ENCODE measurements at places on chromosomes 11 and 22.
A peak's percentile ranks its signal among the peaks of the same experiment; 100 is the strongest.

DNA sequence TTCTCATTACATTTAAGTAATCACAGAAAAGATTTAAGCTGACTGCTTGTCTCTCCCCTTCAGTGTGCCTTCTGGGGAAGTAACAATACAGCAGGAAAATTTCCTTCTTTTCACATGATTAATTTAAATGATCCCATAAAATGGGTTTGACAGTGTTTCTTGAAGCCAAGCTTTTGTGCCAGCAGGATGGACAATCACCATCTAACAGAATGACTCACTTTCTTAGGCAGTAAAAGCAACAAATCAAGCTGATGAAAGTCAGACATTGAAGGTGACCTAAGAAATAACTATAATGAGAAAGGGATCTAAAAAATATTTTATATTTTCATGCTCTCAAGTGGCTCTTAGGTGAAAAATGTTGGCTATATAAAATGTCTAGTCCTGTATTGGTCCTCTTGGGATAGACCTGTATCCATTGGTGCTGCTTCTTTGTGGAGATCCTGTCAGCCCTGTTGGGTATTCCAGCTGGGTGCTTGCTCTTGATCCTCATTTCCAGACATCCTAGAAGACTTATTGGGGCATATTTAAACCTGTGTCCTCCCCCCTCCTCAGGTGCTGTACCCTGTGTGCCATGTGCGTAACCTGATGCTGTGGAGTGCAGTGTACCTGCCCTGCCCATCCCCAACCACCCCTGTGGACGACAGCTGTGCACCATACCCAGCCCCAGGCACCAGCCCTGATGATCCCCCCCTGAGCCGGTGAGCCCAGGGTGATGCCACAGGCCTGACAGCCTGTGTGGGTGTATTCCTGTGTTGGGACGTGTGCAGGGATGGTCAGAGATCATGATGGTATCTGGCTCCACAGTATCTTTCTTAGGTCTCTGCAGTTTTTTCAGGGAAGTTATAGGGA, 62.7 kb upstream of the HORMAD2 start:
- DNase-seq = no peak

GRCh38 chr11:69828971-69829344, 9.7 kb upstream of the FGF3 start:
- no peak for DNase-seq

- no peak for DNase-seq
These were observed 10.3 kb downstream of the POLDIP3 start for GRCh38 chr22:42604403-42604802.

GRCh38 chr22:47008208-47008885, 245.9 kb downstream of the TBC1D22A start:
- DNase-seq = no peak

DNA sequence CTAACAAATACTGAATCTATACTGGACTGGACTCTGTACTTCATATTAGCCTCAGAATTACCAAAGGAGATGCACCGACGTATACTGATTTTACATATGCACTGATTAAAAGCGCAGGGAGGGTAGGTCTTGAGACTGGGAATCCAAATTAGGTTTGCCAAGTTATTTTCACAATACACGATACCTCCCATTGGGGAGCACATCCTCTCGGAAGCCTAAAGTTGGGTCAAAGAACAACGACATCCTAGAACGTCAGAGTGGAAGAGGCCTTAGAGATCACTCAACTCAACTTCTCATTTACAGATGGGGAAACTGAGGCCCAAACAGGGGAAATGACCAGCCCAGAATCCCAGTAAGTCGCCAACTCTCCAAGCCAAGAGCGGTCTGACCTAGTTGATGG, 626 bp downstream of the DNAL4 start:
- no peak for DNase-seq

DNA sequence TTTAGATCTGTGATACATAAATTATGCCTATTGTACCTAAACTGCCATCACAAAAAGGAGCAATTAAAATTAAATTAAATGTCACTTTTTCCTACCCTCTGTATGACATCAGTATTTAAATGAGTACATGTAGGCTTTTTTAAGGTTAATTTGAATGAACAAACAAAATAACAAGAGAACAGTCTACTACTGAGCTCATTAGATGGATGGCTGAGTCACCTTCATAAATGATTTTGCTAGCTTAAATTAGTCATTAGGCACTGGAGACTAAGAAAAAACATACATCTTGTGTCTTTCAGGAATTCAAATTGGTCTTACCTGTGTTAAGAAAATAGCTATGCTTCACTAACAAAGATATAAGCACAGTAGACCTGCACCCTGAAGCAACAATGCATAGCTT, 153.6 kb downstream of the RCN1 start:
- DNase-seq = no peak

GRCh38 chr11:103582351-103582909, 454.0 kb upstream of the DDI1 start:
- DNase-seq = no peak

DNA sequence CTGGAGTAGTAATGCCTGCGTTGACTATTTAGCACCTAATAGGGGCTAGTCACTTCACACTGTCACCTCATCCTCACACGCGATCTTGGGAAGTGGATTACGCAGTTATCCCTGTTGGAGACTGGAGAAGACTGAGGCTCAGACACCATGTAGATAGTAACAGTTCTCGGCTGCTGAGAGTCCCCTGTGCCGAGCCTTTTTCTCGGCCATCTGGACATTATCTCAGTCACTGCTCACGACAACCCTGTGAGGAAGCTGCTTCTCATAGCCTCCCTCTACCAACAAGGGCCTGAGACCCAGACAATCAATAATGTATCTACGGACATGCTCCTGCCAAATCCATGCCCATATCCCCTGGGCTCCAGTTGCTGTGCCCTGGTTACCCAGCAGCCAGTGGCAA, 25.9 kb downstream of the SCUBE1 start:
- DNase-seq = no peak

- no peak for DNase-seq
These were observed 25.8 kb downstream of the MRGPRD start for GRCh38 chr11:68954836-68955606.

DNA sequence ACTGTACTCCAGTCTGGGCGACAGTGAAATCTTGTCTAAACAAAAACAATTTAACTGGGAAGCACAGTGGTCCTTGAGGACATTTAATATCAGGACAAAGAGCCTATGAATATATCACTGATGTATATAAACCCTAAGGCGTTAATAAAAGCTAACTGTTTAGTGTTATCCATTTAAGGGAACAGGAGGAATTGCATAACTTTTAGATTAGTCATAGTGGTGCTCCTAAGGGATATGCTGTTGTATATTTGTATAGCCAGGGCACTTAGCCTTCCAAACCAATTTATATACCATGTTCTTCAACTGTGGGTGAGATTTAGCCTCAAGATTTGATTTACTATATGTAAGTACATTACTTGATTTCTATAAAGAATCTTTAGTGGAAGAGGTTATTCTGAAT, 3.0 kb upstream of the CHEK1 start:
- no peak for DNase-seq

DNA sequence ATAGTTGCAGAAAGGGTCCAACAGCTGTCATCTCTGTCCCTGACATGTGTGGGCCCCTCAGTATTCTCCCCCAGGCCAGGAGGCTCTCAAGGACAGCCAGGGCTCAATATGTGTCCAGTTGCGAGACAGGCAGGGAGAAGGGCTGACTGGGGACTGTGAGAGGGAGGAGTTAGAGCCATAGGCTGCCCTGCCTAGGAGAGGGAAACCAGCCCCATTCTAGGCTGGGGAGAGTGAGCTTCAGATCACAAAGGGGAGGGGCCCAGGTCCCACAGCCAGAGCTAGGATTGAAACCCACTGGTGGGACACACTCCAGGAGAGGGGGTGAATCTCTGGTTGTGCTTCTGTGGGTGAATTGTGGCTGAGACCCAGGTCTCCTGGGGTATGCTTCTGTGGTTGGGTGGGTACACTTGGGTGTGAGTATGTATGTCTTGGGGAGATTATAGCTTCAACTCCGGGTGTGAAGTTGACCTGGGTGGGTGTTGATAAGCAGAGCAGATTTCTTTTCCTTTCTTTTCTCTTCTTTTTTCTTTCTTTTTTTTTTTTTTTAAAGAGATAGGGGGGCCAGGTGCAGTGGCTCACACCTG, 2.1 kb upstream of the CARNS1 start:
- DNase-seq = no peak

DNA sequence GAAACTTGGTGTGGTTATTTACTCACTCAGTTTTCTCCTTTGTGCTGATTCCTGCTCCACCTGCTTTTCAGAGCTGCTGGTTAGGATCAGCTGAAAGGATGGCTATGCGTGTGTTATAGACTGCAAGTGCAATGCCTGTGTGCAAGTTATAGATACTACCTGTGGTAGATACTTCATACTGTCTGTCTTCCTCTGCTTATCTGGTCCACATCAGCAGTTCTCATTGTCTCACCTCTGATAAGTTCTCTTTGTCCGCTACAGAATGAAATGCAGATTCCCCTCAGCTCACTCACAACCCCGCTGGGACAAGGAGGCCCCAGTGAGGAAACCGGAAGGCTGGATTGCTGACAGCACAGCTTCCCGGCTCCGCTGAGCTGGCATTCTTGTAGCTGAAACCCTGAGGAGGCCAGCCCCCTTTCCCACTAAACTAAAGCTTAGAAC, 37.5 kb upstream of the LYVE1 start:
- no peak for DNase-seq

GRCh38 chr11:110338684-110339083, 42.3 kb upstream of the RDX start:
- no peak for DNase-seq

GRCh38 chr11:104049116-104049515, 12.7 kb downstream of the DDI1 start:
- DNase-seq = no peak

GRCh38 chr22:23248583-23248982, 68.3 kb downstream of the BCR start:
- DNase-seq = no peak

- no peak for DNase-seq
These were observed 5.8 kb upstream of the SEPTIN5 start for GRCh38 chr22:19708321-19709011.

DNA sequence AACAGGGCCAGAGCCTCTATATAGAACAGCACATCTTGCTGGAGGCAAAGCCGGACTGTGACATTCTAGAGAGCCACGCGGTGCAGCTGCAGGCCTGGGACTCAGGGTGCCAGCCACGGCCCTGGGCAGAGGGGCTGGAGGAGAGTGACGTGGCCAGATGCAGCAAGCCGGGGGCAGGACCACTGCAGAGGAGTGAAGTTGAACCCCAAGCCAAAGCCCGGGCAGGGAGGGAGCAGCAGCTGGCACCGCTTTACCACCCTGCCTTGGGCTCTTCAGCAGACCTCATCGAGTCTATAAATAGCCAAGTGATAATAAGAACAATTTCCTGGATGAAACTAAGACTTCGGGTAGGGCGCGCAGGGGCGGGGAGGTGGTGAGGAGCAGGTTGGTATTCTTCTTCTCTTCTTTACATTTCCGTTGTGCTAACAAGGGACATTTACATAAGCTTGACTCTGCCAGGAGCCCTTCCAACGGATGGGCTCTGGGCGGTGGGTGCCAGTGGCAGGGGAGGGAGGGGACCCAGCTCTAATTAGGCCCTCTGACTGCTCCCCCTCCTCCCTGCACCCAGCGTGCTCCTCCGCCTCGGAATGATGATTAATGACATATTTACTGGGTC, 110.2 kb downstream of the ST3GAL4 start:
- no peak for DNase-seq

GRCh38 chr22:39777716-39778454, 115.7 kb downstream of the ENTHD1 start:
- no peak for DNase-seq

DNA sequence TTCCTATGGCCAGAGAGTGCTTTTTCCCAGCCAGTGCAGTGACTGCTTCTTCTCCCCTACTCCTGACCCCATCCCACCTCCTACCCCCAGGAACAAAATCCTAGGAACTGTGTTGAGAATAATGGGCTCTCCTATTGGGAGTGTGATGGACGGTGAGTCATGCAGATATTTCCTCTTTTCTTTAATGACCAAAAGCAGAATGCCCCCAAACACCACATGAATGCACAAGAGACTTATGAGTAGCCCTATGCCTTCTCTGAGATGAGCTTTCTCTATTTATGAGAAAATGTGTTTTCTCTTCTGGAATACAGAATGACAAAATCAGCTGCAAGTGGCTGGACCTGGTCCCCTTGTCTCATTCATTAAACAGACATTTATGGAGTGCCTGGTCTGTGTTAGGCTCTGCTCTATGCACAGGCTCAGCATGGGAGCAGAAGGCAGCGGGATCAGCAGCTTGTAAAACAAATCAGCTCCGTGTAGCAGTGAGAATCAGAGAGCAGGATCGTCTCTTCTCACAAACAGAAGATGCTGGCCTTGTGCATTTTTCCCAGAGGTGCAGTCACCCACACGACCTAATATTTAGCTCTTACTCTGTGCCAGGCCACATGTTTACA, 47.5 kb upstream of the GALNT18 start:
- DNase-seq = no peak

GRCh38 chr11:71204748-71205664, 47.4 kb downstream of the SHANK2 start:
- no peak for DNase-seq

DNA sequence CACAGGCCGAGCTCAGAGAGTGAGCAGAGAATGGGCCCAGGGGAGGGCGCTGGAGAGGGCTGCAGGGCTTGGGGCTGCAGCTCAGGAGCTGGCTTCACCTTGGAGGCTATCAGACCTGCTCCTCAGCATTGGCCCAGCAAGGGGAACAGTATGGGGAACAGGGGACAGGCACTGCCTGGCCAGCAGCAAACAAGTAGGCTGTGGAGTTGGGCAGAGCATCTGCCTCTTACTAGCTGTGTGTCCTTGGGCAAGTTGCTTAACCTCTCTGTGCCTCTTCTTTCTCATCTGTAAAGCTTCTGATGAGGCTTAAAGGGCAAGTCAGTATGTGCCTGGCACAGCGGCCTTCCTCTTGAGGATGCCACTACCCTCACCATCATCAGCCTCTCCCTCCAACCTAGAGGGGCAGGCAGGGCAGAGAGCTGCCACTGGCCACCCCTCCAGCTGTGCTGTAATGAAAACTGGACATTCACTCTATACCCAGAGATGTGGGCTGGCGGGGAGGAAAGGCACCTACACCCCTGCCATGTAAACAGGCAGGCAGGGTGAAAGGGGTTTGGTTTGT, 7.5 kb upstream of the CDKN1C start:
- DNase-seq = no peak

DNA sequence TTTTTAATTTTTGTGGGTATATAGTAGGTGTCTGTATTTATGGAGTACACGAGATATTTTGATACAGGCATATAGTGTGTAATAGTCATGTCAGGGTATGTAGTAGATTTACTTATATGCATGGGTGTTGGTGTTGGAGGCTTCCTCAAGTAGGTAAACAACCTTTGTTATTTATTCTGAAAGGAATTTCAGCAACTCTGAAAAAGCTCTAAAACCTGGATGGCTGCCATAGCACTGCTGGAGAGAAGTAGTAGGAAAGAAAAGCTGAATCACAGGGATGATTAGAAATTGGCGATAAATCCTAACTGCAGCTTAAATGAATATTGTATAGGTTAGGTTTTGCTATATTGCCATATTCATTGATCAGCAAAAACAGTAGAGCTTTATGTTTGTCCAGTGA, 44.4 kb upstream of the ST14 start:
- no peak for DNase-seq

GRCh38 chr22:24503137-24503842, 8.2 kb downstream of the UPB1 start:
- DNase-seq = peak; percentile 43

- no peak for DNase-seq
These were observed 51.7 kb downstream of the ZBTB16 start for GRCh38 chr11:114110952-114111947.

Measured in NK-92 treated with Interleukin-12 subunit alpha and Interleukin-12 subunit beta, amount 100 ng/mL, for 24 hours (cell line).